Breast epithelium (tissue), 4 donors: ENCODE measurements at places on chromosomes 4 and X. TPM values are rescaled to one million over a fixed set of nuclear protein-coding genes. Genes with fewer than 3 reads are reported as not detected.

DNA sequence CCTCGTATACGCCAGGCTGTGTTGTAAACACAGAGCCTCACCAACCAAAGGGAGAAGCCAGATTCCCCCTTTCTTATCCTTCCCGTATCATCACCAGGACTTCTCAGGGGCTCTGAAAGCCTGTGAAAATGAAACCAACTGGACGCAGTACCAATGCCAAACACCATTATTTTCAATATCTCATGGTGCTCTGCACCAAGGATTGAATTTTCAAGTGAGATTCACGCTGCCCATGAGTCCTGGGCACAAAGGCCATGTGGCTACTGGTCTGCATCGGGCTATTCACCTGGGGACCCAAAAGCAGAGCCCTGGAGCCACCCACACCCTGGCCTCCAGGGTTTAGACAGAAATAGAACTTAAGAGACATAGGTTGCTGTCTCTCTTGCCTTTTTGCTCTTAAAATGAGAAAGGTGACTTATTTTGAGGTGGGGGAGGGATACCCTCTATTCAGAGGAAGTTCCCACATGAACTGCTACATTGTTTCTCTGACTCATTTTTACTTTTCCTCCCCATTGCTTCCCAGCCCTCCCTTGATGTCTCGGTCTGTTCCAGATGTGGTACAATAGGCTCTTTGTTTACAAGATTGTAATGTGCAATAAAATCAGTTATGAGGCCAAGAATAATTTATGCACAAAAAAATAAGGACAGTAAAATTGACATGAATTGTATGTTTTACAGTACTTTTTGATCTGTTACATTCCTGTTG lies 55.4 kb downstream of the MAML3 start:
- no peak for DNase-seq

DNA sequence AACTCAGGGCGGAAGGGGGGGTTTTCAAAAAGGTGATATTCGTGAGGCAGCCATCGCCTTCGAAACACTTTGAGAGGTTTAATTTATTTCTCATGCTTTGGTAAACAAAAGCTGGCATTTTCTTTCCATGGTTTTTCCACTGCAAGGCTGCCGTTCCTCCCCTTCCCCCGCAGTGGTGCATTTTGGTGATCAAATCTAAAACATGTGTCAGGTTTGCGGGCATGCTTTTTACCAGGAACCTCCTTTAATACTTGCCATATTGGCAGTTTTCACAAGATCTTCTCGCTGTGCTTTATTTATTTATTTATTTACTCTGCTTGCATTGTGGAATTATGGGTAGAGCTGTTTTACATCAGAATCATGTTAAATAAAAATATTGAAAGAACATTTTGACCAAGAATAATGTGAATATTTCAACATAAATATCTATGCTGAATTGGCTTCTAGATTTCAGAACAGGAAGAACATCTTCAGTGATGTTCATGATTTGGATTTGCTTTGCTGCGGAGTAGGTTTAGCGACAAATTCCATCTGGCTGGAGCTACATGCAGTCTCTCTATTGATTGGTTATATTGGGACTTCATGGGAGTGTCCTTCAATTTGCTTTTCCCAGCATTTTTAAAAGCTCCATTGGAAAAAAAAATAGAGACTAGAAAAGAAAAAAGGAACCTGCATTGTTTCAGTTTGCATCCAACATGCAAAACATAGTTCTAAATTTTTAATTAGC lies 54.4 kb downstream of the STOX2 start:
- DNase-seq = no peak

DNA sequence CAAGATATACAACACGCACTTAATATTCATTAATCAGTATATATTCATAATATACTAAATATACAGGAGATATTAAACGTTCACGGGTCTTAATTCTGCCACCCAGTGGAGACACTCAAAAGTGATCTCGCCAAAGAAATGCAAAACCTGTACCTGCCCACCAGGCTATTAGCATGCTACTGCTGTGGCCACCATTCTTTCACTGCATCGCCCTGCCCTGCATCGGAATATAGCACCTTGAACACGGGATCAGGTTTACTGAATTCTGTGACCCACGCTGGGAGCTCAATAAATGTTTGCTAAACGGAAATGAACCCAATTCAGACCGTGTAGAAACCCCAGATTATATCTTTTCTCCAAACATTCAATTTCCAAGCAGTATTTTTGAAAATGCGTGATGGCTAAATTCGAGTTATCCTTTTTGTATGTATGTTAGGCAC lies 840 bp upstream of the CLCN3 start:
- DNase-seq = peak; percentile 68

DNA sequence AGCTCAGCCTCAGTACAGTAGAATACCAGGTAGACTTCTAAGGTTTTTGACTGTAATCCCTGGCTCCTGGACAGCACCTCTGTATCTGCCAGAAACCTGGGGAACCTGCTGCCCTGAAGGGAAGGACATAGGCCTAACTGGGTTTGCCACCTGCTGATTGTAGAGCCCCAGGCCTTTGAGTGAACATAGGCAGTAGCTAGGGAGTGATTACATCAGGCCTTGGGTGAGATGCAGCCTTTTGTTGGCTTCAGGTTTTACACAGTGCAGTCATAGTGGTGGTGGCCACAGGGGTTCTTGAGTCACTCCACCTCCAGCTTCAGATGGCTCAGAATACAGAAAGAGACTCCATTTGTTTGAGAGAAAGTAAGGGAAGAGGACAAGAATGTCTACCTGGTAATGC lies 19.3 kb downstream of the IQCM start:
- DNase-seq = no peak

GRCh38 chr4:161376275-161376674 lies 787.5 kb downstream of the FSTL5 start:
- DNase-seq = no peak

DNA sequence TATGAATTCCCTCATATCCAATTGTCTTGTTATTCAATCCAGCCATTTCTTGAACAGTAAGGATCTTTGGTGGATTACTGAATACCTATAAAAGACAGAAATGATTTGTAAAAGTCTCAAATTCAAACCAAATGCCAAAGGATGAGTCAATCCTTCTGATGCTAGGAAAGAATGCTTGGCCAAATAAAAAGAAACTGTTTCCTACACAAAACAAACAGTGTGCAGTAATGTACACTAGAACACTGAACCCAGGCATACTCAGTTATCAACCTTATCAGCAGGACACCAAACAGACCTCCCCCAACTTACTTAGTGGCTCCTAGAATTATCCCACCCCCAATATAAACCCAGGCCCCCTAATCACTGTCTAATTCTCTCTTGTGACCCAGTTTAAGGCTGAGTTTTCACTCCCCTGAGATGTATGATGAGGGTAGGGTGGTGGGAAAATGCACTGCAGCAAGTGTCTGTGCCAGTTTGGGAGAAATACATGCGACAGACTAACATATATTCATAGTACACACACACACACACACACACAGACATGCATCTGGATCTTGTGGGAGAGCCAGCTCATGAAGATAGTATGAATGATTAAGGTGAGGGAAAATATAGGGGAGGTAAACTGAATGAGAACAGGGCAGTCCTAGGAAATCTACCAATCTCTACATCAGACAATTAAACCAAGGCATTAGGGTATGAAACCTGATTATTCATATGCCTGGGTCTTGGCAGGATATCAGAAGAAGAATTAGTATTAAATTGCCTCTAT lies 35.0 kb downstream of the CLDN2 start:
- no peak for DNase-seq

GRCh38 chrX:5458300-5458842 lies 770.3 kb downstream of the NLGN4X start:
- DNase-seq = no peak

GRCh38 chr4:78058591-78059523 lies 1.7 kb downstream of the FRAS1 start:
- DNase-seq = peak; percentile 20

DNA sequence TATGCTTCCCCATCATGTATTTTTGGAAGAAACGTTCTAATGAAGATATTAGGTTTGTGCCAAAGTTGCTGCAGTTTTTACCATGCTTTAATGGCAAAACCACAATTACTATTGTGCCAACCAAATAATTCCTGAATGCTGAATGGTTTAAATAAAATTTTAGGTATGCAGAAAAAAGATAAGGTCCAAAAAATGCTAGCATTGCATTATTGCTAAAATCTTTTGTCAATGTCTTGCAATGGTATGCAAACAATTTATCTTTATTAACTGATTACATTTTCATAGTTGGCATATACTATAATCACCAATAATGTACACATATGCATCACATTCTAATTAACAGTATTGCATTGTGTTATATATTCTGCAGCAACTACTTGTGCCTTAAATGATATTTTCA lies 1657.4 kb upstream of the IGFBP7 start:
- DNase-seq = no peak

DNA sequence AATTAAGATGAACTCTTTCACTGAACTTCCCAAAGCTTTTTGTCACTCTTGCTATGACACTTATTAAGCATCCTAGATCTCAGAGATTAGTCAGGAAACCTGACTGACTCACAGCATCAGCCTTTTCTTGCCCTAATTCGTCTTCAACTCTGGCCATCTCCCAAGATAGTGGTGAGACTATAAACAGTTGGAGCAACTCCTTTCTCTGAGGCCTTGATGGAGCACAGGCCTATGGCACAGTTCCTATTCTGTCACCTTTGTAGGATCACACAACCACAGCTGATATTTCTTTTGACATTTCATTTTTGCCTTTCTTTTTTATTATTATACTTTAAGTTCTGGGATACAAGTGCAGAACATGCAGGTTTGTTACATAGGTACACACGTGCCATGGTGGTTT lies 217.6 kb downstream of the PRR32 start:
- no peak for DNase-seq

- no peak for DNase-seq
Observed at GRCh38 chr4:183788308-183788905, 116.7 kb upstream of the STOX2 start.

GRCh38 chr4:89681219-89681618 lies 155.7 kb downstream of the SNCA start:
- no peak for DNase-seq

The ADGRA3 gene
- total RNA-seq = 34.6 TPM

The NUP62CL gene
- 8.5 TPM for total RNA-seq

The SPANXN4 gene
- not detected for total RNA-seq

The NXF3 gene
- total RNA-seq = not detected

The SMAD1 gene
- total RNA-seq = 62.8 TPM

The MUC7 gene
- not detected for total RNA-seq
